ENCODE measurements at places on chromosomes 2 and 18.
A peak's percentile ranks its signal among the peaks of the same experiment; 100 is the strongest.

DNA sequence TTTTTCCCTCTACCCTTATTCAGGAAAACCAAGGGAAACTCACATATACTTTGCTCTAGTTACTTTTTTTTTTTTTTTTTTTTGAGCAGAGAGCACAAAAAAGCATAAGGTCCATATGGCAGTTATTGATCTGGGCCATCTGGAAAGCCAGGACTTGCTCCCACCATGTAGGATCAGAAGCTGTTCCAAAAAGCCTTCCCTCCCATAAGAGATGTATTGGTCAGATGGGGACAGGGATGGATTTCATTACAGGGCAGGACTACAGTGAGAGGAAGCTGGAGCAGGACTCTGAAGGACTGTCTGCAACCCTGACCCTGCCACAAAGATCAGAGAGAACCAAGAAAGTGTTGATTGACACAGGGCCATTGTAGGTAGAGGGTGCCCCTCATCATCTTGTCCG is 57.3 kb downstream of the NRP2 start:
- DNase-seq: no peak

GRCh38 chr2:15169326-15170069 is 391.6 kb downstream of the NBAS start:
- DNase-seq: no peak

GRCh38 chr18:36406805-36407204 is 109.3 kb downstream of the FHOD3 start:
- peak; percentile 99 for DNase-seq

GRCh38 chr2:175005733-175006264 is 618 bp upstream of the CHN1 start:
- DNase-seq: no peak

- no peak for DNase-seq
These were observed 39.5 kb upstream of the ARL4C start for GRCh38 chr2:234536178-234536965.

- DNase-seq: no peak
These were observed 119.3 kb downstream of the C2orf74 start for GRCh38 chr2:61281321-61281720.

GRCh38 chr2:156573710-156574109 is 137.5 kb downstream of the GPD2 start:
- no peak for DNase-seq

GRCh38 chr2:17620841-17621240 is 80.3 kb downstream of the VSNL1 start:
- no peak for DNase-seq

- no peak for DNase-seq
These were observed 97.6 kb downstream of the RAPH1 start for GRCh38 chr2:203437511-203437910.

DNA sequence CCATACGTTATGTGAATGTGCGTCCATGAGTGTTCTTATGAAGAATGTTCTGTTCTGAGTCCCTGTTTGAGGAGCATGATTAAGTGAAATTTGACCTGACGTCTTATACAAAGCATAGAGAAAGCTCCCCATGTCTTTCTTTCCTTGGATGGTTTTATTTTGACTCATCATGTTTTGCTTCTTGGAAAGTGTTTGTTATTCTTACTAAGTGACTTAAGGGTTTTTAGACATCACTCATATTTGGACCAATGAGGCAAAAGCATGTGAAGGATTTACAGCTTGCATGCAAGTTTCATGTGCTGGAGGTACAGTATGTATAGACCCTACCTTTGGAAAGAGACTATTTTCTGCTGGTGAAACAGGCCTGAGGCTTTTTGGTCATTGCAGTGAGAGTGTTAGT is 33.5 kb upstream of the ZEB2 start:
- DNase-seq: no peak

DNA sequence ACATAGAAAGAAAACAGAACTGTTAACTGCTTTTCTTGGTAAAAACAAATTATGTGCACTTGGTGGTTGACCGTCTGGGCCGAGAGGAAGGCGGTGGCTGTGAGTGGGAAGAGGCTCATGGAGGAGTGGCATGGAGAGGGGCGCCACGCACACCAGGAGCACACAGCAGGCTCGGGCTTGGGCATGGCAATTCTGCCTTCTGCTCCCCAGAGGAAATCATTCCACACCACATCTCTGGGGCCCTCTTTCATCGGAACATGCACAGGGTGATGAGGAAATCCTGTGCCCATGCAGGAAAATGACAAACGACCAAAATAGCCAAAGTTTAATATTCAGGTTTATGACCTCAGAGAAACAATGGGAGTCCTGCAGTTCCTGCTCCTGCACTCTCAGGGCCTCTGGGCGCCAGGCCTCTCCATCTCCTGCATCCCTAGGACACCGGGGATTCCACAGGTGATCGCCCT is 26.4 kb downstream of the WDFY1 start:
- DNase-seq: no peak

DNA sequence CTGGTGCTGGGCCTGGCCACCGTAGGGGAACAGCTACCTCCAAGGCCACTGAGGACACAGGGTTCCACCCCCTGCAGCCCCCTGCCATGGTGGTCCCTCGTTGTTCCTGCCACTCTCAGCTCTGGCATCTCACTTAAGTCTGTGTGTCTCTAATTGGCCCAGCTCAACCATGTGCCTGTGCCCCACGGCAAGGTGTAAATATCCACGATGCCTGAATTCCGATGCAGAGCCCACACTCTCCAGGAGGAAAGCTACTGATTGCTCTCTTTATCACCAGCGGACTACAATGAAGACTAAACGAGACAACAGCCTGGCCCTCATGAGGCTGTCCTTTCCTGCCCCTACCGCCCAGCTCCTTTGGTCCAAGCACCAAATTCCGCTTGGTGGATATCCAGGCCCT is 17.0 kb upstream of the CHRNA1 start:
- DNase-seq: no peak

DNA sequence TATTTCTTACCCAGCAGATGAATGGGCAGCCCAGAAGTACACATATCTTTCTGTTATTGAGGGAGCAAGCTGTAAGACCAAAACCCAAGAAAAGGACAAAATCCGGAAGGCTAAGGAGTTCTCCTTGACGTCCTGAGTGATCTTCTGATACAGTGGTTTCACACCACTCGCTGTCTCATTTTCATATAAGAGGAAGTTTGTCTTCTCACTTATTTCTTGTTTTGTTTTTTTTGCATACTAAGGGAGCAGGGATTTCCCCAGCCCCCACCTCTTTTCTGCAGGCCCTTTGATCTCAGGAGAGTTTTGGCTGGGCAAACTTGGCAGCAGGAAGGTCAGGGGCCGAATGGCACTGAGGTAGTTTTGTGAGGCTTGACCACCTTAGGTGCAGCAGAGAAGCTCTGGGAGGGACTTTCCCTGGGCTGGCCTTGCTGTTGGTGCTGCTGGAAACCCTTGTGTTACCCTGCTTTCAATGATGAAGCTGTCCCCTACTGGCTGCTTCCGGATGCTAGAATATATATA is 13.3 kb downstream of the CHRNA1 start:
- DNase-seq: no peak

DNA sequence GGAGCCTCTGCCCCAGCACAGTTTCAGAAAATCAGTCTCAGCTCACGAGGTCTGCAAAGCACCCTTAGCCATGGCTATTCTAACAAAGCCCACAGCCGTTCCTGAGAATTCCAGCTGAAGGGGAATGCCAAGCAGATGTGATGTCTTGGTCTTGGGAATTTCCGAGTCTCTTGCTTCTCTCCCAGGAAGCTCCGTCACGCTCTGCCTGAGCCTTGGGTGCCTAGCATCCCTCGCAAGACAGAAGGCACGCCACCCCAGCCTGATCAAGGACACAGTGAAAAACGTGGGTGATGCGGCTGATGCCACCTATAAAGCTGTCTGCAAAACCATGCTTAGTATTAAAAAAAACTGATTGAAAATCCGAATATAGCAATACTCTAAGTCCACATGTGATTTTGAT is 254.6 kb downstream of the SH3BP4 start:
- DNase-seq: no peak

GRCh38 chr18:74261053-74261713 is 30.6 kb downstream of the CYB5A start:
- DNase-seq: no peak

DNA sequence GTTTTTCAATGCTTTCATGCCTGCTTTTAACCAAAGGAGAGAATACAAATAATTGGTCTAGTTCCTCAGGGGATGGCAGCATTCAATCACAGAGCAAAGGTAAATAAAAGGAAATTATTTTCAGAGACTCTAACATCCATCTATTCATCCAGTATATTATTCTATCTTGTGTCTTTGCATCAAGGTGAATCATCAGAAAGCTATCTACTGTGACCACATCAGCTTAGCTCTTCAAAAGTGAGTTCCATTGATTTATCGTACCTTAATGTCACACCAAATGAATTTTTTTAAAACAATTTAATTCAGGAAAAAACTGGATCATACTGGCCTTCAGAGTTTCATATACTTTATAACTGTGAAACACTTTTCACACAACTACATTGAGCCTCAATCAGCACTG is 66.1 kb downstream of the CHN1 start:
- peak; percentile 15 for DNase-seq

- no peak for DNase-seq
These were observed 104.3 kb downstream of the TTC27 start for GRCh38 chr2:32732120-32732519.

DNA sequence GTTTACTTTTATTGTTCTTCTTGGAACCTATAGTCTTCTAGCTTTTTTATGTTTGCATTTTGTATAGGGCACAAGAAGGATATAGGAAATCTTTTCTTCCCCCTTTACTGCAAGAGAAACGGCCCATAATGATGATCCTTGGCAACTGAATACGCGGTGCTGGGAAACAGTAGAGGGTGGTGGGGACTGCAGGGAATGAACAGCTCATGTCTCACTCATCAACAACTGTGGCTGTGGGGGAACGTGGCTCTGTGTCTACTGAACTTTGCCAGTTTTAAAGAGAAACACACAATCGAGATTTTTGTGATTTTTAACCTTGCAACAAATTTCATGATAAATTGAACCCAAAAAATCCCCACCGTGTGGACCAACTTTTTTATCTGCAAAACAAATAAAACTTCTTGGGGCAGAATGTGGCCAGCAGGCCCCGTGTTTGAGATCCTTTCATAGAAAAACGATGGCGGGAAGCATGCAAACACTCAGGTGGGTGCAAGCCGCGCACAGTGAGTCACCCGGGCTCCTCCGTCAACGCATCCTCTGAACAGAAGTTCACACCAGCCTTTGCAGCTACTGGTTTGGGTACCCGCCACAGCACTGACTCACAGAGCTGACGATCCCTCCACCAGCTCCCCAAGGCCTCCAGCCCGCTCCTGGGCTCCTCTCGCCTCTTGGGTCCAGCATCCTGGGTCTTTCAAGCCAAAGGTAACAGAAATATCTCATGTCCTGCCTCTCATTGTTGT is 149.3 kb downstream of the COL6A3 start:
- peak; percentile 30 for DNase-seq

DNA sequence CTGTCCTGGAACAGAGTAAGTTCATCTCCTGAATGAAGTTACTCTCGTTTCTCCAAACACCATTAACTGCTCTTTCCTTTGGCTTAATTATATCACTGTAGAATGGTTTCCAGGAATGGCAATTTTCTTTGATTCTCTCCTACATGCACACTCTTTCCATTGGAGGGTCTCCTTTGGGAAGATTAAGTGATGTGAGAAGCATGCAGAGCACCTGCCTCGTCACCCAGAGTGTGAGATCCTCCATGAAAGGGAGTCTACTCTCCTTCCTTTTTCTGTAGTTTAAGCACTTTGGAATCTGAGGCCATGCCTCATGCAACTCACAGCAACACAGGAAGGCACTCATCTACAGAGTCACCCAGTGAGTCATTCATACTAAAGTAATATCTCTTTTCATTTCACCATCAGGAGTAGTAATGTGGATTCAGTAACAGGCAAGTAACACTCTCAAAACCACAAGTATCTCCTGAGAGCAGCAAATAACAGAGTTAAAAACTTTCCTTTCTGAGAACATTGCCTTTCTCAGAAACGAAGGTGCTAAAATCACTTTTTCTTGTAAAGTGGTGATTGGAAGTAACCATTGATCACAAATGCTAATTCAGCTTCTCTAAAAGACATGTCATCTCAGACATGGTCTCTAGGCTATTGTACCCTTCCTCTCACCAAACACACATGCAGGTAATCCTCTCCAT is 52.8 kb upstream of the IL1RL1 start:
- DNase-seq: peak; percentile 88

DNA sequence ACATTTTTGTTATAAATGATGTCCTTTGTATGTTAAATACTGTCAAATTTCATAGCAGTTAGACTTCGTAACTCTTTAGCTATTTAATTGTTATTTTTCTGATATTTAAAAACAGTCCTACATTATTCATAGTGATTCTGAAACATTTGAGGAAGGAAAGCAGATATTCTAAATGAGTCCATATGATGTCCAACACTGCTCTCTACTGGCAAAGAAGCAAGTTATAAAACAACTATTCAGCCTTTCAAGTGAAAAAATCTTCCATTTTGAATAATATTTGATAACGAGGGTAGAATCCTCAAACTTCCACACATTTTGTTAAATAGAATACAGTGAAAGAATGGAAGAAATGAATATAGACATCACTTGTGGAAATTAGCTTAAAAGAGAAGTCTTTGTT is 220.8 kb downstream of the GULP1 start:
- peak; percentile 89 for DNase-seq

- DNase-seq: no peak
These were observed 6.7 kb downstream of the CRIM1 start for GRCh38 chr2:36362291-36362690.

- DNase-seq: no peak
These were observed 151.9 kb upstream of the CWC22 start for GRCh38 chr2:180158961-180159360.

- DNase-seq: peak; percentile 85
These were observed 208.0 kb downstream of the TFCP2L1 start for GRCh38 chr2:121076885-121077549.

DNA sequence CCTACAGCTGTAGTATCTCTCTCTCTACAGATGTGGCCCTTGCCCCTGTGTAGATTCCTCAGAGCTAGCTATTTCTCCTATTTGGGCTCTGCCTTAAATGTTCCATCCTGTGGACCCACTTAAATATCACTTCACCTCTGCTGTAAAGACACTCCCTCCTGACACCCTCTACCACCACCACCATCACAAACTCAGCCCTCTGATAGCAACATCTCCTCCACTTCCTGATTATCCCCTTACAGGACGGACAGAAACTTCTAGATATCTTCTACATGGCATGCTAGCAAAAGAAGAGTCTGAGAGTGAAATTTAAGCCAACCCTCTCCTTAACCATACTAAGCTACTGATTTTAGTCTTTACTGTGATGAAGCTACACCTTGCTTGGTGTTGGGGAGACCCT is 3.2 kb upstream of the MAPRE2 start:
- no peak for DNase-seq

DNA sequence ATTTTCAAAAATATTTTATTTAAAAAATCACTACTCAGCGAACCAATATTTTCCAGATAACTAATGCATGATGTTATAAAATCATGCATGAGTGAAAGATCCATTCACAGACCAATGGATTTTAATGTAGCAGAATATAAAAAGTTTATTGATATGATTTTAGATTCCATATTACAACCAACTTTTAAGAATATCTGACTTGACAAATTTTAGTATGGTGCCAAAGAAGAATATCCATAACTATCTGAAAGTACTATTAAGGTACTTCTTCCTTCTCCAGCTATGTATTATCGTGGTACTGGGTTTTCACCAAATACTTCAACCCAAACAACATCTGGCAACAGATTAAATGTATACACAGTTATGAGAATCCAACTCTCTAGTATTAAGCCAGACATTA is 99.9 kb upstream of the NOSTRIN start:
- DNase-seq: no peak
